Heart right ventricle (tissue), 16 donors: ENCODE measurements at places on chromosomes 1 and 21. TPM values are rescaled to one million over a fixed set of nuclear protein-coding genes. Genes with fewer than 3 reads are reported as not detected.

Gene ANGPTL1
- 10.6 TPM for total RNA-seq

Gene TSTD1
- 18.0 TPM for total RNA-seq

Gene NTNG1
- not detected for total RNA-seq

Gene F5
- total RNA-seq: 0.94 TPM

Gene SPATA17
- 0.62 TPM for total RNA-seq

Gene CCDC181
- total RNA-seq: 1.2 TPM

Gene MEX3A
- 0.30 TPM for total RNA-seq

Gene STUM
- 1.4 TPM for total RNA-seq

Gene ASAP3
- 40.6 TPM for total RNA-seq

Gene PRRX1
- 107 TPM for total RNA-seq

Gene NR5A2
- 1.9 TPM for total RNA-seq
